ENCODE measurements at places on chromosomes 5 and 9.

DNA sequence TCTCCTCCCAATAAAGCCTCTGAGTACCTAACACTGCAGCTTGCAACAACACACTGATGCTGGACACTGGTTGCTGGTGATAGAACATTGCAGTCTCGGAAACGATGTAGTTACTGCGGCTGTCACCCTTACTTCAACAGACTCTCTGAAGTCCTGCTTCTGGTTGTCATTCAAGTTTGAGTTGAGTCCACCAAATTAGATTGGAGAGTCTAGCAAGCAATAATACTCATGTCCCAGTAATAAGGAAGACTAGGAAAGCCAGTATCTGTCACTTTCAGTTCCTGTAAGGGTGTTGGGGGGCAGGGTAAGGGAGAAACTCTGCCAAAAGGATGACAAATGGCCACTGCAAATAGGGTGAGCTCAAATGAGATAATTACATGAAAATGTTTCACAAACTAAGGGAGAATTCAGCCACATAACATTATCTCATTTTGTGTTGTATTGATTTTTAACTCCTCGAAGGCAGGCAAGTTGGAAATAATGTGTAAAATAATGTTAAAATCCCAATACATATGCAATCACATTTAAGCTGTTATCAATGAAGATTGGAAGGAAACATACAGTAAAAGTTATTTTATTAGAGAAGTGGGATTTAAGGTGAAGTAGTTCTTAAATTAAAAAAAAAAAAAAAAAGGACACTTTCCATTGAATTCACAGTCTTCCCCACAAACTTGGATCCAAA is 849 bp upstream of the IFT74 start:
- no peak for DNase-seq

DNA sequence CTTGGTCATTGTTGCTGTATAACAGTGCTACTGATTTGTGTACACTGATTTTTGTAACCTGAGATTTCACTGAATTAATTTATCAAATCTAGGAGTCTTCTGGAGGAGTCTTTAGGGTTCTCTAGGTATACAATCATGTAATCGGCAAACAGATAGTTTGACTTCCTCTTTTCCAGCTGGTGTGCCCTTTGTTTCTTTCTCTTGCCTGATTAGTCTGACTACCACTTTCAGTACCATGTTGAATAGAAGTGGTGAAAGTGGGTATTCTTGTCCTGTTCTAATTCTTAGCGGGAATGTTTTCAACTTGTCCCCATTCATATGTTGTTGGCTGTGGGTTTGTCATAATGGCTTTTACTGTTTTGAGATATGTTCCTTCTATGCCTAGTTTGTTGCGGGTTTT is 24.7 kb upstream of the RANBP6 start:
- no peak for DNase-seq

DNA sequence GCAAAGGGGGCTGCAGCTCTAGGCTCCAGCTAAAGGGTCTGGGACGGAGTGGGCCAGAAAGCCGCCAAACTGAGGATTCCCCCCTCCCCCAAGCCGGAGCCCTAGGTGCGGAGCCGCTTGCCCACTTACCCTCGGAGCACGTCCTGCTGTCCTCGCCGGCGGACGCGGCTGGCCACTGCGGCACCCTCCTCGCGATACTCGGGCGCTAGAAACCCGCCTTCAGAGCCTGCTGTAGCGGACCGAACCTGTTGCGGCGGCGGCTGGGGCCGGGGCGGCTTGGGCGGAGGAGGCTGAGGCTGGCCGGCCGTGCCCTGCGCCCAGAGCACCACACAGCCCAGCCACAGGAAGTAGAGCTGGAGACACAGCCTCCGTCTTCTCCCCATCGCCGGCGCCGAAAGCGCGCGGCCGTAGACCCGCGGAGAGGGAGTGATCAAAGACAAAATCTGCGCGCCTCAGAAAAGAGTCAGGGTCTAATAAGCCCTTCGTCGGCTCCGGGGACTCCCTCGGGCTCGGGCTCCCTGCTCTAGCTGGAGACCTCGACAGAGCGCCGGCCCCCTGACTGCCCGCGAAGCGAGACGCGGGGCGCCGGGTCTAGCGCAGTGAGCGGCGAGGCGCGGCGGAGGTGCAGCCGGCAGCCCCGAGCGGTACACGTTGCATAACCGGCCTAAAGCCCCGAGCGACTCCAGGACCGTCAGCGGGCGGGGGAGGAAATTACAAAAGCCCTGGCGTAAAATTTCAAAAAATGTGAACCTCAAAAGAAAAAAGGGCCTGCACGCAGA is 635 bp downstream of the FBN2 start:
- no peak for DNase-seq

- DNase-seq: no peak
Observed at GRCh38 chr5:92887254-92887653, 693.8 kb downstream of the NR2F1-AS1 start.

GRCh38 chr5:32932241-32932935 is 221.3 kb downstream of the NPR3 start:
- DNase-seq: no peak

- DNase-seq: no peak
Observed at GRCh38 chr9:652914-653313, 188.6 kb upstream of the DMRT1 start.

DNA sequence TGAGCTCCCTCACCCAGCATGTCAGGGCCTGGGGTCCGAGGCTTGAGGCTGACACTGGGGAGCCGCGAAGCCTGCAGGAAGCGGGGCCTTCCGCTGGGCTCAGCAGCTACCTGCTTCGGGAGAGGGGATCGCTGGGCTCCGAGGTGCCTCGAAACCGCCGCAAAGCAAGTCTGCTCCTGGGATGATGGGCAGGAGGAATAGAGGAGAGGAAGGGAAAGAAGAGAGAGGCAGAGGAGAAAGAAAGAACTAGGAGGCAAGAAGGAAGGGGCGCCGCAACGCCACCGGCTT is 1.5 kb upstream of the PRDM12 start:
- no peak for DNase-seq

- DNase-seq: no peak
Observed at GRCh38 chr5:67140413-67140812, 56.2 kb downstream of the CD180 start.

All from HTR-8/SVneo (cell line).